Urothelium cell line (cell line): ENCODE measurements at places on chromosomes 3 and 15.

DNA sequence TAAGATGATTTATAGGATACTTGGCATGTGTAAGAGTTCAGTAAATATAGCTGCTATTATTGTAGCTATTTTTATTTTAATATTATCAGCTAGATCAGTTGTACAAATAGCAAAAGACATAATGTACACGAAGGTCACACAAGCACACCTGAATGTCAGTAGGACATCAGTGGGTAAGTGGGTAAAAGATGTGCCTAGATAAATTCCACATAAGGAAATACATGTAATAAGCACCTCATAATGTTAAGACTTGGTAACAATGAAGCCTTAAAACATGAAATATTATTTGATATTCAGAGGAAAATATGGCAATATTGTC is 41.5 kb downstream of the ABHD2 start:
- DNase-seq, result no peak

- DNase-seq, result peak; percentile 89
Observed at GRCh38 chr3:120177151-120177550, 82.9 kb upstream of the GSK3B start.

DNA sequence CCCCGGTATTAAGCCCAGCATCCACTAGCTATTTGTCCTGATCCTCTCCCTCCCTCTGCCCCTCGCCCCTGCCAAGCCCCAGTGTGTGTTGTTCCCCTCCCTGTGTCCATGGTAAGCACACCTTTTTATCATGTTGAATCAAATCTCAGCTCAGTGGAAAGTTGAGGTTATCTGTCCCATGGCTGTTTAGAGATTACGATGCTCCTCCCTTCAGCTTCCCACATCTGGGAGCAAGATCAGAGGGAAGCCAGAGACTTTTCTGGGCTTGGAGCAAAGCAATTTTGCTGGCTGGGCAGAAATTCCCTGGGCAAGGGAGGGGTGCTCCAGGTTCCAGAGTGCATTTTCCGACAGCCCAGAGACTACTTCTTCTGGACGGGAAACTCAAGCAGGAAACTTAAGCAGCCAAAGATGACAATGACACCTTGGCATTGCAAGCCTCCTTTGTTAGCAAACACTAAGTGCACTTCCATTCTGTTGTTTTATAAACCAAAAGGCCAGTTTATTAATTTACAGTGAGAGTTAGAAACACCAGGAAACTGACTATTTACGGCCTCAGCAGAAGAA is 104.5 kb downstream of the MESD start:
- no peak for DNase-seq

DNA sequence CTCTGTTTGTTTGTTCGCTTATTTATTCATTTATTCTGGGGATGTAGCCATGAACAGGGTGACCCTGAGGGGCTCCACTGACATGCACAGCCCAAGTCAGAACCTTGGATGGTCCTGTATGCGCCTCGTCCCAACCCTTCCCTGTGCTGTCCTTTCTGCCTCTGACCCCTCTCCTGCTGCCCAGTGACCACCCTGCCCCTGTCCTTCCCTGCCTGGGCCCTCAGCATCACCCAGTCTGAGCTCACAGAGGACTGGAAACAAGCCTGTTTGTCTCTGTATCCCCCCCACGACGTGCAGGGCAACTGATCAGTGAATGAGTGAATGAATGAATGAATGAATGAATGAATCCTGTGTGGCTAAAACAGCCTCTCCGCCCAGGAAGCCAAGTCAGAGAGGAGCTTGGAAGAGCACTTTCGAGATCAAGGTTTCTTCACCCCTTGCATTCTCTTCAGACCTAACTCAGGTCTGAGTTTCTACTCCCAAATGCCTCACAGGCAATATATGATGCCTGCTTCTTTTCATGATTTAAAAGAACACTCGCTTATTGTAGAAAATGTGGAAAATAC is 157.7 kb downstream of the SMAD6 start:
- DNase-seq, result no peak

GRCh38 chr3:114789803-114790202 is 357.3 kb downstream of the ZBTB20 start:
- no peak for DNase-seq

DNA sequence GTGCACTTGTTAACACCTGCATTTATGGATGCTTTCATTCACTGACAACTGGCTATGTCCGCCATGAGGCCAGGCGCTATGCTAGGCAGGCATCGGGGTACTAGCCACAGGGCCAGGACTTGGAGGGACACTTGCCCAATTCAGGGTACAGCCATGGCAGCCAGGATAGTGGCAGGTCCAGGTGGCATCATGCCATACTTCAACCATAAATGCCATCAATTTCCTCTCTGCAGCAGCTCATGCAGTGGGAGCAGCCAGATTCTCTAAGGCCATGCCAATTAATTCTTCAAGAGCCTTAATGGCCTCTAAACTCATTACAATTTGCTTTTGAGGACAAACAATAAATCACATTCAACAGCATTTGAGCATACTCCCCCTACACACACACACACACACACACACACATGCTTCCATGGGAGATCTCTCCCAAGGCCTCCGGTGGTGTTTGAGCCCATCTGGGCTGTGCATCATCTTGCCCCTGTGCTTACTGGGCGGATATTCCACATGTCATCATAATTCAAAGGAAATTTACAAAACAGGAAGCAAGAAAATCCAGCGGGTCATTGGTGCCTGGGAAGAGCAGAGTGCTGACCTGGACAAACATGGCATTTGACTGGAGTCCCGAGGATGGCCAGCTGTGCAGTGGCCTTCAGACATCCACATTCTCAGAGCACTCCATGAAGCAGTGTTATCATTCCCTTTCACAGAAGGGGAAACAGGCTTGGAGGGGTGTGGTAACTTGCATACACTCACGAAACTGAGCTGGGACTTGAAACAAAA is 109.1 kb downstream of the IQSEC1 start:
- no peak for DNase-seq

DNA sequence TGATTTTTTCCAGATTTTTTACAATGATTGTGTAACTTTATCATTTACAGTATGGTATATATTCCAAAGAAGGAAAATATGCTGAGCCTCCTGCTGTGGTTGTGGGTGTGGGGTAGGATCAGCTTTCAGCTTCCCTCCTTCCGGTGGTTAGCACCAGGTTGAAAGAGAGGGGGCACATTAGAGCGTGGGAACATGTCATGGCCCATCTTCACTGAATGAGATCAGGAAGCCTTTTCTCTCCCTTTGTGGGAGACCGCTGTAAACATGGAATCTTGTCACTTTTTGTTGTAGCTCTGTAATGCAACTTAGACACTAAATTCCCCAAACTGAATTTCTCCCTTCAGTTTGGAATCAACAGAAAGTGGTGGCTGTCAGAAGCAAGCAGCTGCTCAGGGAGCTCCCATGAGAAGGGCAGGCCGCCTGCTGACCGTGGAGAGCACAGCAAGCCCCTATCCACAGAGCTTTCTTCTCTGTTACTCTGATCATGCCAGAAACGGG is 86.7 kb upstream of the LIMD1 start:
- peak; percentile 39 for DNase-seq

DNA sequence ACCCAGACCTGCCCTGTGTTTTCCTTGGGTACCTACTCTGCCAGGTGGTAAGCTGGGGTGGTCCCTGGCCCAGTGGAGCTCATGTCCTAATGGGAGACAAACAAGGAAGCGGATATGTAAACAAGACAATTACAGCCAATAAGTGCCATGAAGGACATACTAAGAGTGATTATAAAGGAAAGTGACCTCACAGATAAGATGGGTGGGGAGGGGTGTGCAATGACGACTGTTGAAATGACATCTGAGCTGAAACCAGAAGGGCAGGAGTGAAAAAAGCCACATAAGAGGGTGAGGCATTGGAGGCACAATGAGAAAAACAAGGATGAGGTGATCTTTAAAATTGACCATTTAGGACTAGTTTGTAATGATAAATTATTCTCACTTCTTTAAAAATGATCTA is 336.2 kb upstream of the IL12A start:
- DNase-seq, result no peak

DNA sequence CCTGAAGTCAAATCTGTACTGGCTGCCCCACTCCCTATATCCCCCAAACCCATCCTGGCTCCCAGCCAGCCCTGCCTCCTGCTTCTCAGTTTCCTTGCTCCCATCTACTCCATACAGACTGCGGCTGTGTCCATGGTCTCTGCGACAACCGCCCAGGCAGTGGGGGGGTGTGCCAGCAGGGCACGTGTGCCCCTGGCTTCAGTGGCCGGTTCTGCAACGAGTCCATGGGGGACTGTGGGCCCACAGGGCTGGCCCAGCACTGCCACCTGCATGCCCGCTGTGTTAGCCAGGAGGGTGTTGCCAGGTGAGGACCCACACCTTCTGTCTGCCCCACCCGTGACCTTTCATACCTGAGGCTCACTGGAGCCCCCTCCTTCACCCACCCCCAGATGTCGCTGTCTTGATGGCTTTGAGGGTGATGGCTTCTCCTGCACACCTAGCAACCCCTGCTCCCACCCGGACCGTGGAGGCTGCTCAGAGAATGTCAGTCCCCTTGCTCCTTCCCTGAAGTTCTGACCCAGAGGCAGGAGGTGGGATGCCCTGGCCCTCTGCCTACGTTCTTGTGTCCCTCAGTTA is 14.7 kb downstream of the STAB1 start:
- DNase-seq, result no peak

DNA sequence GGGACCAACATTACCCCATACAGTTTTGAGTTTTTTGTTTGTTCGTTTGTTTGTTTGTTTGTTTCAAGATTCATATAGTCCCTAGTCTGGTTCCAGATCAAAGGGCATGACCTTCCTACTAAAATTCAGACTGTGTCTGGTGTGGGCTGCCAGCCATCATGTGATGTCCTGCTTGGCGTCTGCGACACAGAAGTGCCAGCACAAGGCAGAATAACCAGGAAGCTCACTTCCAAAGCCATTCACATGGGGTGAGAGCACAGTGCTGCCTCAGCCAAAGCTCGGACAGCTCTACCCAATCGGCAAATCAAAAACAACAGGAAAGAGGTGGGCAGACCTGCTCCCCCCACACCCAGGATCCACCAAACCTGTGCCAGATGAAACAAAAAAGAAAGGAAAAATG is 142.6 kb upstream of the THBS1 start:
- no peak for DNase-seq

DNA sequence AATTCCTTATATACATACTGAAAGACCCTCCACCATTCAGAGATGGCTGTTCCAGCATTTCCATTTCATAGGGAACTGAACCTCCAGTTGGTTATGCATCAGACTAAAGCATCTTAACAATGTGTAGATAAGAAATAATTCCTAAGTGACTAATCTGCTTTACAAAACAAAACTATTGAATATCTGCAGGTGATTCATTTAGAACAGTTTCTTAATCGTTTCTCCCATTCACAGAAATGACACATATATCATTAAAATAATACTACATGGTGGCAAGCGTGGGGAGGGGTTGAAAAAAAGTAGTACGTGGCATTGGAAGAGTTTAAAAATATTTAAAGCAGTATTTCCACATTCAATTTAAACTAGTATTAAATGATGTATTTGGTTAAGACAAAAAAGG is 19.5 kb downstream of the COPS2 start:
- DNase-seq, result no peak
